Natural killer cell (primary cell): ENCODE measurements at places on chromosomes 11 and 22.

DNA sequence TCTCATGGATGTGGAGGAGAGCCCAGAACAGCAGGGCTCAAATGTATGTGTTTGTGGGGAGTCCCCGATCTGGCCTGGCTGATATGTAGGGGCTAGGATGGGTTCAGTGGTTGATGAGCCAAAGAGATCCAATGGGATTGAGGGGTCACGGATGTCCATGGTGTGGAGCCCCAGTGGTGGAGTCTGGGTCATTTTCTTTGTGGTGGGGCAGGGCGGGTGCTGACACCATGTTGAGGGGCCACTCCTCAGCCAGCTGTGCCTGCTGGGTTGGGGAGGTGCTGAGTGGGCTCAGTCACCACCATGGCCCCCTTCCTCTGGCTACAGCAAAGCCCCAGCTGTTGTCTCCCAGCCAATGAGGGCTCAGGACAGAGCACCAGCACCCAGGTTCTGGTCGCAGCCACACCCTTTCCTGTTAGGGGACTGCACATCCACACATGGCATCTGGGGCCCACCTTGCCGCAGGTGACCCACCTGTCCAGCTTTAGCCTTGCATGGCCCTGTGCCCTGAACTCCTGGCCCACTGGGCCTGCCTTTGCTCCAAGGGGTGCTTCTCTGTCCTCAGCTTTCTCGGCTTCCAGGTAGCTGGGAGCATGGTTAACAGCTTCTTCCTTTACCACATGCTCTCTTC lies 3.2 kb upstream of the GNAZ start:
- no peaks in the 10 kb centered on the region for H3K36me3 ChIP-seq
- H3K4me1 ChIP-seq = peaks cover 16% of the 10 kb centered on the region
- H3K4me3 ChIP-seq = no peak overlapping the region

DNA sequence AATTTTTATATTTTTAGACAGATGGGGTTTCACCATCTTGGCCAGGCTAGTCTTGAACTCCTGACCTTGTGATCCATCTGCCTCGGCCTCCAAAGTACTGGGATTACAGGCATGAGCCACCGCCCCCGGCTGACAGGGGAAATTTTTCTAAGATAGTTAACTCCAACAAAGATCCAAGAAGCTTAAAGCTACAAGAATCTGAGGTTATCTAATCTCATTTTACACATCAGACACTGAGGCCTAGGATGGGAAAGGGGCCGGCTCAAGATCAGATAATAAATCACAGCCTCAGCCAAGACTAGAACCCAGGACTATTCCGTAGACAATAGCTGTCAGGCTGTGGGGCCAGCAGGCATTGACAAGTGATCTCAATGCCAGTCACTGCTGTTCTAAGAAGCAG lies 94.0 kb downstream of the AMBRA1 start:
- no peaks in the 10 kb centered on the region for H3K4me1 ChIP-seq
- H3K36me3 ChIP-seq = peaks cover 8% of the 10 kb centered on the region
- no peak for DNase-seq
- no peak overlapping the region for H3K27ac ChIP-seq
- no peaks in the 10 kb centered on the region for H3K27me3 ChIP-seq
- no peak overlapping the region for H3K4me3 ChIP-seq

DNA sequence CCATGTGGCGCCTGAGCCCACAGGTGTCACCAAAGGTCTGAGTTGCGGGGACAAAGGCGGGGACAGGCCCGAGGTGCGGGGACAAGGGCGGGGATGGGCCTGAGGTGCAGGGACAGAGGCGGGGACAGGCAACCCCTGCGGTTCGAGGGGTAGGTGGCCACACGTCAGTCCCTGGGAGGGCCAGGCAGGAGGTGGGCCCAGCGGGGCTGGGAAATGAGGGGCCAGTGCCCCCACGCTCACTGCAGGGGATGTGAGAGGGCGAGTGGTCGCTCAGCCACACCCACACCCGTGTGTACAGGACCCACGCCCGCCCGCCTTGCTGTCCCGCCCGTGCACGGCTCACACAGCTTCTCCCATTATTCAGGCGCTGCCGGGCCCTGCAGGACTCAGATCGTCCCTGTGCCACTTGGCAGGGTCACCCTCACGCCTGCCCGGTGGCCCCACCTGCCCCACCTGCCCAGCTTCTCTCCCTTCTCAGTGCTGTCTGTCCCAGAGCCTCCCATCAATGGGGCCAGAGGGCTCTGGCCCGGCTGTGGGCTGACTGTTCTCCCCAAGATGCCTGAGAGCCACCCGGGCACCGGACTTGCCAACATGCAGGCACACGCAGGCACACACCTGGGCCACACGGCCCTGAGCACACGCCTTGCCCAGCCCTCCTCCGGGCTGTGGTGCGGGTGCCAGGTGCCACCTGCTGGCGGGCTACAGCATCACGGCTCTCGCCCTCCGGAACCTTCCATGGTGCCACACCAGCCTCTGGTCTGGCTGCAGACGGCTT lies 14.2 kb upstream of the MUC6 start:
- H3K36me3 ChIP-seq = no peaks in the 10 kb centered on the region
- H3K27me3 ChIP-seq = peaks cover 5% of the 10 kb centered on the region
- H3K4me1 ChIP-seq = peaks cover 18% of the 10 kb centered on the region
- H3K27ac ChIP-seq = no peak overlapping the region
- DNase-seq = peak; percentile 85

DNA sequence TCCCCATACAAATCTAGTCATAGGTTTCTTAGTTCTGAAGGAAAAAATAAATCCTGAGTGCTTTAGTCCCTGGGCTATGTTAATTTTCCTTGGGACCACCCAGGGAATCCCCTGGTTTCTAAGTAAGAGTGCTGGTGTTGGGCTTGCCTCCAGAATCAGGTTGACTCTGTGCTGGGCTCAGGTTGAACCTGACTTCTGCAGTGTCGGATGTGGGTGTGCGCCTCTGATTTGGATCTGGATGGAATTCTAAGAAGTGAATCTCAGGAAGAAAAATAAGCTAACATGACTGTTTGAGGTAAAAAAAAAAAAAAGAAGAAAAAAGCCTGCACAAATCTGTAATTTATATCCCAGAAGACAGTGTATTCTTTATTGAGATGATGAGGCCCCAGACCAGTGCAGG lies 29.0 kb upstream of the NELL1 start:
- no peaks in the 10 kb centered on the region for H3K27me3 ChIP-seq
- no peaks in the 10 kb centered on the region for H3K4me1 ChIP-seq
- no peak overlapping the region for H3K27ac ChIP-seq
- H3K36me3 ChIP-seq = no peaks in the 10 kb centered on the region
- H3K4me3 ChIP-seq = no peak overlapping the region

- H3K27ac ChIP-seq = no peak overlapping the region
- H3K36me3 ChIP-seq = no peaks in the 10 kb centered on the region
- no peak for DNase-seq
- H3K4me1 ChIP-seq = no peaks in the 10 kb centered on the region
- no peak overlapping the region for H3K4me3 ChIP-seq
These were observed 44.0 kb upstream of the SLC1A2 start for GRCh38 chr11:35463331-35463751.

GRCh38 chr22:45008186-45008681 lies 1.6 kb downstream of the PHF21B start:
- DNase-seq = no peak
- peaks cover 31% of the 10 kb centered on the region for H3K27me3 ChIP-seq
- no peak overlapping the region for H3K4me3 ChIP-seq
- H3K4me1 ChIP-seq = peaks cover 18% of the 10 kb centered on the region
- H3K27ac ChIP-seq = no peak overlapping the region

- H3K27me3 ChIP-seq = no peaks in the 10 kb centered on the region
- no peaks in the 10 kb centered on the region for H3K4me1 ChIP-seq
These were observed 140.2 kb upstream of the TIMP3 start for GRCh38 chr22:32661296-32661695.

- no peaks in the 10 kb centered on the region for H3K27me3 ChIP-seq
- no peak for DNase-seq
- H3K4me1 ChIP-seq = peaks cover 13% of the 10 kb centered on the region
- no peak overlapping the region for H3K27ac ChIP-seq
- H3K4me3 ChIP-seq = no peak overlapping the region
- no peaks in the 10 kb centered on the region for H3K36me3 ChIP-seq
These were observed 60.3 kb downstream of the NECTIN1 start for GRCh38 chr11:119668676-119669075.

GRCh38 chr11:109338131-109338530 lies 83.9 kb upstream of the C11orf87 start:
- no peak for DNase-seq
- no peaks in the 10 kb centered on the region for H3K4me1 ChIP-seq
- H3K27ac ChIP-seq = no peak overlapping the region
- no peaks in the 10 kb centered on the region for H3K36me3 ChIP-seq

DNA sequence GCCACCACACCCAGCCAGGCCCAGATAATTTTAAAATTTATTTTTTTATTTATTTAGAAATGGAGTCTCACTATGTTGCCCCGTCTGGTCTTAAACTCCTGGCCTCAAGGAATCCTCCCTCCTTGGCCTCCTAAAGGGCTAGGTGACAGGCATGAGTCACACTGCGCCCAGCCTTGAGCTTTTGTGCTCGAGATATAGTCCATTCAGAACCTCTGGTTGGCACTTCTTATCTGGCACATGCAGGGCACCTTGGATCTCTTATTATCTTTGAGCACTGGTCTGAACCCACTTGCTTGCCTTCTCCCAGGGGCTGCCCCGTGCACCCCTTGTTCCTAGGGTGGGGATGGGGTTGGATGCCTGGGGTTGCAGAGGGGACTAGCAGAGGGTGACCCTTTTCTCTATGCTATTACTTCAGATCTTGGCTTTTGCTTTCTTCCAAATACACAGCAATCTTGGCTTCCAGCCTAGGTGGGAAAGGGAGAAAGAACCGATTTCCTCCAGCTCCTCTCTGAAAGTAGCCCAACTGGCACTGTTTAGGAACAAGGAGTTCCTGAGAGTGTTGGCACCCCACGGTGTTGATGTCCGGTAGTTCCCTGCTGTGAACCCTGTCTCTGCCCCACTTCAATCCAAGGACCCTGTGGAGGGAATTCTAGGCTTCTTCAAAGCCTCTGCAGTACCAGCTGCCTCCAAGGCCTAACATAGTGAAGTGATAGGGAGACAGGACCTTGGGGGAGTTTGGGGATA lies 1.3 kb upstream of the SLC3A2 start:
- H3K27ac ChIP-seq = peak overlapping the region; percentile 90
- H3K36me3 ChIP-seq = peaks cover 20% of the 10 kb centered on the region
- DNase-seq = no peak
- H3K4me3 ChIP-seq = no peak overlapping the region
- H3K27me3 ChIP-seq = no peaks in the 10 kb centered on the region
- peaks cover 32% of the 10 kb centered on the region for H3K4me1 ChIP-seq

DNA sequence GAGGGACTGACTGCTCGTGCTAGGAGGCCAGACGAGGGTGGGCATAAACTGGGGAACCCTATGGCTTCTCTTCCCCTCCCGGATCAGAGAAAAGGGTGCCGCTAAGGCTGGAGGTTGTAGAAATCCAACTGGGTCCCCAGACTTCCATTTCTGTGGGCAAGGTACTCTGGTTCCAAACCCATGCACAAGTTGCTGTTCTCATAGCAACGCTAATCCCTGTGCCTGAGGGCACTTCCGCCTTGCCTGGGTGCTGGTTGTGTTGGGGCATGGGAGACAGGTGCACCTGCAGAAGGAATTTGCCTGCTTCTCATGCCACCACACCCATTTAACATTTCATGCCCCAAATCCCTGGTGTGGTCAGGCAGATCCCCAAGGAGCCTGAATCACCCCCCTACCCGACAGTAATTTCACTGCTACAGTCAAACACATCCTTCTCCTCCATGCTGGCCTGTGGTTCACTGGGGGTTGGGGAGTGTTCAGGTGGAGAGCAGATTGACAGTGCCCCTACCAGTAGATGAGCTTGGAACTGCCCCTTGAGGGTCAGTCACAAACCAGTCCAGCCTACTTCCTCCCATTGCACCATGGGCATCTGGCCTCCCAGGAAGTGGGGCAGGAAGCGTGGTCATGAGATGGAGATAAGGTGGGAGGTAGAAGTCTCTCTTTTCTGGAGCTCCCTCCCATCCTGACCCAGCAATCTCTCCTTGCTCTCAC lies 1.2 kb downstream of the C2CD2L start:
- no peaks in the 10 kb centered on the region for H3K27me3 ChIP-seq
- H3K4me1 ChIP-seq = peaks cover 35% of the 10 kb centered on the region
- no peak overlapping the region for H3K27ac ChIP-seq

DNA sequence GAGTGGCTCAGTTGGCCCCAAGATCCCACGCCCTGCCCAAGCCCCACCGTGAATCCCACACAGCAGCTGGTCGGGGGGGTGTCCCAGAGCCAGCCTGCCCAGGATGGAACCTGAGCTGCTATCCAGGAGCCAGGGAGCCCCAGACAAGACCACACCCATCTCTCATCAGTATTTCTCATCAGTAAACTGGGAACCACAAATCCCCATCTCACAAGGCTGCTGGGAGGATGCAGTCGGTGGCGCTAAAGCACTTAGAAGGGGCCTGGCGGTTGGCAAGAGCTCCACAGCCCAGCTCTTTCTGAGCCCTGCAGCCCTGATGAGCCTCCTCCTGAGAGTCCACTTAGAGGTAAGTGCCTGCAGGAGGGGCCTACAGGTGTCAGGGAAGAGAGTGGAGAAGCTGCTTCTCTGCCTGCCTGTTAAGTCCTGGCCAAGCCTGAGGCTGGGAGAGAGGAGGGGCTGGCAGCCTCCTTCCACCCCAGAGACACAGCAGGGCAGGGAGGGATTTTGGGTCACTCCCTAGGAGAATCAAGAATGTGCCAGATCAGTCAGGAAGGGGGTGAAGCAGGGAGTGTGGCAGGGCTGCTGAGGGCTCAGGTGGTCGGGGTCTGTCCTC lies 6.1 kb downstream of the FADS3 start:
- H3K36me3 ChIP-seq = no peaks in the 10 kb centered on the region
- DNase-seq = no peak
- peaks cover 10% of the 10 kb centered on the region for H3K4me1 ChIP-seq
- H3K27ac ChIP-seq = no peak overlapping the region

DNA sequence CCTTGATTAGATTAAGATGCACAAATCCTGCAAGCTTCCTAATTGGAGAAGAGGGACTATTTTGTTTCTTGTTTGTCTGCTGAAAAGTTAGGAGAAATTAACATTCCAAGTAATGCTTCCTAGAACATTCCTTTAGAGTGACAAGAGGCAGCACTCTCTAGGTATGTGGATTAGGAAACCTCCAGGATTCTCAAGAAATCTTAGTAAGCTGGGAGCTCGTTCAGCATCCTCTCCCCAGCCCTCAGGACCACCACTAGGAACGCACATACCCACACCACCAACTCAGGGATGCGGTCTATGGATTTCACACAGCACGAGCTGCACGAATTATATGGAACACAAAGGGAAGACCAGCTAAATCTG lies 52.9 kb downstream of the NCAPD3 start:
- peaks cover 44% of the 10 kb centered on the region for H3K36me3 ChIP-seq
- no peak overlapping the region for H3K27ac ChIP-seq
- no peak for DNase-seq
- H3K4me3 ChIP-seq = no peak overlapping the region
- no peaks in the 10 kb centered on the region for H3K27me3 ChIP-seq

GRCh38 chr11:87555101-87555500 lies 517.4 kb downstream of the TMEM135 start:
- no peak overlapping the region for H3K4me3 ChIP-seq
- H3K27me3 ChIP-seq = no peaks in the 10 kb centered on the region
- no peak overlapping the region for H3K27ac ChIP-seq
- H3K4me1 ChIP-seq = no peaks in the 10 kb centered on the region
